ENCODE measurements at places on chromosomes 12 and 14.

DNA sequence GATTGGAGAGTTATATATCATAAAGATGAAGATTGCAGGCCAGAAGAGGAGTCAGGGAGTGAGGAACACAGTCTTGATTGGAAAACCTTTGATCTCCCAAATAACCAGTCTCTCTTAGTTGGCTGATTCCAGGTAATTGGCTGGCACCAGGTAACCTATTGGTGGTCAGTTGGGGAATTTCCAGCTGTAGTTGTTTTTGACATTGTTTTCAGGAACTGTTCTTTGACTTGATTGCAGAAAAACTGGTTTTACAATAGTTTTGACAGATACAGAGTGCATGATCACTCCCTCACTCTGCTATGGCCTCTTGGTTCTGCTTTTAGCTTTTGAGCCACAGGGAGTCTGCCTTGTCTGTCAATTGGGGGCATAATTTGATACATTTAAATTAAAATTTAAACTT is 71.6 kb downstream of the ZNF641 start:
- DNase-seq: no peak

- DNase-seq: no peak
These were observed 20.9 kb downstream of the AKAP6 start for GRCh38 chr14:32350020-32350419.

- no peak for DNase-seq
These were observed 22.1 kb downstream of the PSMC1 start for GRCh38 chr14:90278199-90279175.

DNA sequence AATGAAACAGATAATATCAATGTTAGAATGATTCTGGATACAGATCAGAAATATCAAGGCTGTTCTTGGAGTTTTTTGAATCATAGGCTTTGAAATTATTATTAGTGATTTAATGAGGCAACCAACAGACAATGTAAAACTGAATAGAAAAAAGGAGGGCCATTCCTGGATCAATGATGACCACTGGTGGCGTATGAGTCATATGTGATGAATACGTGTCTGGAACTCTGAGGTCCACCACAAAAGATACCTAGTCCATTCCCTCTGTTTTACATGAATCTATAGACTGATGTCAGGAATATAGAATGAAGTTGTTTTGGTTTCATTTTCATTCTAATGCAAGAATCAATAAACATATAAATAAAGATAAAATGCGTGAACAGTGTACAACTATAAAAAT is 78.3 kb upstream of the RTL1 start:
- no peak for DNase-seq

GRCh38 chr12:46553266-46553665 is 180.7 kb upstream of the SLC38A2 start:
- DNase-seq: no peak

DNA sequence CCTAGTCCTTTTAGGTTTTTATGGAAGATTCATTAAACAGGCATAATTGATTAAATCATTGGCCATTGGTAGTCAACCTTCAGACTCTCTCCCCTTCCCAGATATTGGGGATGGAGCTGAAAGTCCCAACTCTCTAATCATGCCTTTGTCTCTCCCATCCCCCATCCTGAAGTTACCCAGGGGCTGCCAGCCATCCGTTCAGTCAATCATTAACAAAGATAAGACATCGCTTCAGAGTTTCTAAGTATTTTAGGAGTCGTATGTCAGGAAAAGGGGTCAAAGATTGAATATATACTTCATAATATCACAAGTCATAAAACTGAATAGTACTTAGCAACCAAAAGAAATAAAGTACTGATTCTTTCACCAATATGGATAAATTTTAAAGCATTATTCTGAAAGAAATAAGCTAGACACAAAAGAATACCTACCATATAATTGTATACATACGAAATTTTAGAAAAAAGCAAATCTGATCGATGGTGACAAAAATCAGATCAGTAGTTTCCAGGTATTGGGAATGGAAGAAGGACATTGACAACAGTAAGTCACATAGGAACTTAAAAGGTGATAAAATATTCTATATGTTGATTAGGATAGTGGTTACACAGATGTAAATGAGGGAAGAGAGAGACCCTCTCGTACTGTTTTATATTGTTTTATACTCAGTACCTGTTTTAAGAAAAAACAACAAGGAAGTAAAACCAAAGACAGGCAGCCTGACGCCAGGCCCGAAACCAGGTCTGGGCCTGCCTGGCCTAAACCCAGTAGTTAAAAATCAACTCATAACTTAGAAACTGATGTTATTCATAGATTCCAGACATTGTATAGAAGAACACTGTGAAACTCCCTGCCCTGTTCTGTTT is 414.4 kb downstream of the DAD1 start:
- no peak for DNase-seq

DNA sequence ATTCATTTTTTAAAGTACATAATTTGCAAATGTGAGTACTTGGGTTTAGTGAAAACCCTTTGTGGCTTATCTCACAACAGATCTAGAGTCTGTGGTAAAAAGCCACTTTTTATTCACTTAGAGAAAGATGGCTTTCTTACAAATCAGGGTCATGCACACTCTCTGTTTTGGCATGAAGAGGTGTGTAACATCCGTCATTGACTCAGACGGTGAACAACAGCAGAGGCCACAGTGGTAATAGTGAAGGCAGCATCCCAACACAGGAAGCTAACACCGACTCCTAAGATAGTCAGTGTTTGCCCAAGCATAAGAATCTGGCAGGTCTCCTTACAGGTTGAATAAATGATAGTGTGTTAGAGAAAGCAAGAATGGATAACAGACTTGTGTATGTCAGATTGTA is 593.0 kb downstream of the SOX5 start:
- DNase-seq: no peak

DNA sequence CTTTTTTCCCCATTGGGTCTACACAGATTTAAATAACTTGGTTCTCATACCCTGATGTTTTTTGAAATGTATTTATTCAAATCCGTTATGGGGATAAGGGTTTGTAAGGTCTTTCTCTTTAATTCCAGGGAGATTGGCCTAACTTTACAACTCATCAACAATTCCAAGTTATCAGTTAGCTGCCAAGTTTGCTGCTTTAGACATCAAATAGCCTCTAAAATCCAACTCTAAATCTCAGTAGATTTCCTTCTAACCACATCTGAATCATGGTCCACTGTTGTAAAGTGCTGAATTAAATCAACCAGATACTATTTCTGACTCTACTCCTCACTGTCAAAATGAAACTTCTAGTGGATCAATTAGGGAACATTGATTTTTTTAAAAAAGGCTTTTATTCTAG is 364.1 kb upstream of the E2F7 start:
- no peak for DNase-seq

DNA sequence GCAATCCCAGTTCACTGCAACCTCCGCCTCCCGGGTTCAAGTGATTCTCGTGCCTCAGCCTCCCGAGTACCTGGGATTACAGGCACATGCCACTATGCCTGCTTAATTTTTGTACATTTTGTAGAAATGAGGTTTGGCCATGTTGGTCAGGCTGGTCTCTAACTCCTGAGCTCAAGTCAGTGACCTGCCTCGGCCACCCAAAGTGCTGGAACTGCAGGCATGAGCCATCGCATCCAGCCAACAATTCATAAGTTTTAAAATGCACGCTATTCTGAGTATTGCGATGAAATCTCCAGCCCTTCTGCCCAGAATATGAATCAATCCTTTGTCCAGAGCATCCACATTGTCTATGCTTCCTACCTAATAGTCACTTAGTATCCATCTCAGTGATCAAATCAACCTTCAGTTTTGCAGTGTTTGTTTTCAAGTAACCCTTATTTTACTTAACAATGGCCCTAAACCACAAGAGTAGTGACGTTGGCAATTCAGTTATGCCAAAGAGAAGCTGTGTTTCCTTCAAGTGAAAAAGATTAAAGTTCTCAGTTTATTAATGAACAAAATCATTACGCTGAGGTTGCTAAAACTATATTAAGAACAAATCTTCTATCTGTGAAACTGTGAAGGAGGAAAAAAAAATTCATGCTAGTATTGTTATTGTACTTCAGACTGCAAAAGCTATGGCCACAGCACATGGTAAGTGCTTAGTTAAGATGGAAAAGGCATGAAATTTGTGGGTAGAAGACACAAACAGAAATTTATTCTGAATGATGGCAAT is 11.0 kb downstream of the GCH1 start:
- DNase-seq: no peak

- DNase-seq: no peak
These were observed 65.5 kb upstream of the BEGAIN start for GRCh38 chr14:100652744-100653143.

GRCh38 chr14:23436327-23437132 is 1.1 kb upstream of the MYH7 start:
- no peak for DNase-seq

DNA sequence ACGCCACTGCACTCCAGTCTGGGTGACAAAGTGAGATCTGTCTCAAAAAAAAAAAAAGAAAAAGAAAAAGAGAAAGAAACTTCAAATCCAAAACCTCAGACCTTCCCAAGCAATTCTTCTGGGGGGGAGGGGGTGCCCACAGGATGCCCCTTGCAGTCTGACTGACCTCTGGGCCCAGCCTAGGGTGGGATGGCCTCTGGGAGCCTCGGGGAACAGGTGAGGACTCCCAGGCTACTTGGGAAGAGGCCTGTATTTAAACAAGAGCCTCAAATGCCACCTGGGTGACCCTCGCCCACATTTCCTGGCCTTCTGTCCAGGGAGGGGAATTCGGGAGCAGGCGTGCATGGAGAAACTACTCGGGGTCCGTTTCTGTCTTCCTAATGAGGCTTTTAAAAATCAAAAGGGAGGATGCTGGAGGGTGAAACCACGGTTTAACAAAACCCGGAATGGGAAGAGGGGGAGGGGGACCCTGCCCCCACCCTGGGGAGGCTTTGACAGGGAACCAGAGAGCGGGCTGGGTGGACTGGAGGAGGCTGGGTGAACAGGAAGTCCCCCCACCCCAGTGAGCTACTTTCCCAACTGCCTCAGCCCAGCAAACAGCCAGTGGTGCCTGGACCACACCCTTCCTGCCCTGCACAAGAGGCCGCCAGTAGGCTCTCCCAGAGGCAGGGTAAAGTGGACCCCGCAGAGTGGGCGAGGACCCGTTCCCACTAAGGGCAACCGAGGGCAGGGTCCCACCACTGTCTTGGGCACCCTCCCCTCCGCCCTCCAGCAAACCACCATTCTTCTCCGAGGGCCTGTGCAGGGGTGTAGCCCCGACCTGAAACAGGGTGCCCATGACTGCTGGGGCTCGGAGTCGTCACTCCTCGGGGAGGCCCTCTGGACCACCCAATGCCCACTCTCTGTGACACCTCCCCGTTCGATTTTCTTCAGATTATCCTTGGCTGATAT is 1.5 kb upstream of the FBRSL1 start:
- peak; percentile 58 for DNase-seq

DNA sequence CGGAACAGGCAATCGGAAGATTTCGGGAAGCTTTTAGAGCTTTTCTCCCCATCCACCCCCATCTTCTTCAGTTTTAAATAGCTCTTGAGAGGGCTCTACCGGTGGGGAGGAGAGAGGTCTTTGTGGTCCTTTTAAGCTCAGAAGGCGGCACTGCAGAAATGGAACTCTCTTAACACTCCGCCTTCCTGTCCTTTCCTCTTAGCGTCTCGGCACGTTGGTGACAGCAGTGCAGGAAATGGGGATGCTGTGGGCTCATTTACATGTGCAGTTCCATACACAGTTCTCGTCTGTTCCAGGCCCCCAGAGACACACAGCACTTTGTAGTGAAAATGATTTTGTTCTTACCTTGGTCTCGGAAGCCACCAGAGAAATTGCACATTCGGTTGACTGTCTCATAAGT is 50.4 kb upstream of the RIN3 start:
- DNase-seq: peak; percentile 10

GRCh38 chr14:68628605-68629310 is 164.1 kb downstream of the ZFP36L1 start:
- DNase-seq: peak; percentile 47

DNA sequence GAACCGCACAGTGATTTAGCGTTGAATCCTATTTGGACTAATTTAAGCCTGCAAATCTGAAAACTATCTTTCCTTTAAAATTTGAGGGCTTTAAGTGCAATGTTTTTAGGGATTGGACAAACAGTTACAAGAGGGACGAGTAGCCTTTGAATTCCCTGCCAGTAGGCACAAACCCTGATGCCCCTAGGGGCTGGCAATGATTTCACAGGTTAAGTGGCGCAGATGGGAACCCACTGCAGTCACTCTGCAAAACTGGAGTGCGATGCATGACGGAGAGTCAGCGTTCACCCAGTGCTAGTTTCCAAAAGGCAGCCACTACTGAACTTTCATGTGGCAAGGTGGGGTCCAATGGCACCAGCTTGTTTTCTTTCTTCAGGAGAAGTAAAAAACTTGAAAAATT is 99.4 kb upstream of the FRMD6 start:
- no peak for DNase-seq

- DNase-seq: no peak
These were observed 22.5 kb downstream of the PKP2 start for GRCh38 chr12:32874078-32874477.

- no peak for DNase-seq
These were observed 460.9 kb downstream of the ZFP36L1 start for GRCh38 chr14:68331991-68332390.

DNA sequence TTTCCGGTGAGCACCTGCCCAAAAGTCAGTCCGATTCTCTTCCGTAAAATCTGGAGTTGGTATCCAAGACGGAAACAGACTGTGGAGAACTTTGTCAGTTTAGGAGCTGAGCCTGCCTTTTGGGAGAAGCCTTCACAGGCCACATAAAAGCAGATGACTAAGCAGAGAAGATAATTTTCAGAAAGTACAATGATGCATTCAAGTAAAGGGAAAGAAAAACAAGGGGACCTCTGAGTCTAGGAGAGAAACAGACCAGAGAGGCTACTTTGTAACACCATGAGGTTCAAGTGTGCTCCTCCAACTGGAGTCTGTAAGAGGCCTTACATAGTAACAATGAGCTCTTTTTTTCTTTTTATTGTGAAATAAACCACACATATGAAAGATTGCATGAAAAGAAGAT is 21.1 kb downstream of the TMED8 start:
- no peak for DNase-seq

DNA sequence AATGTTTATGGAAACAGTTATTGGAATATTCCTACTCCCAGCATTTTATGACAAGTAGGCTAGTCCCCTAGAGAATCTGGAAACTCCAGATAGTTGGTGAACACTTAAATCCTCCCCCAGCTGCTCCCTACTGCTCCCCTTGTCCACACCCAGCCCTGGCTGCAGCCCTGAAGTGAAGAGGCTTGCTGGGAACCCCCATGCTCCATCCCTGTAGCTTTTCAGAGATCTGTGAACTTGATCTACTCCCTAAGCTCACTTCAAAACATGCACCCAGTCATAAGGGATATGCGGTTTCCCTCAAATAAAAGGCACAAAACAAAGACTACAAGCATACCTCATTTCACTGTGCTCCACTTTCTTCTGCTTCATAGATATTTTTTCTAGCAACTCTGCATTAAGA is 33.2 kb downstream of the EGLN3 start:
- no peak for DNase-seq

- DNase-seq: no peak
These were observed 140.3 kb downstream of the SLC6A15 start for GRCh38 chr12:84772281-84772680.

DNA sequence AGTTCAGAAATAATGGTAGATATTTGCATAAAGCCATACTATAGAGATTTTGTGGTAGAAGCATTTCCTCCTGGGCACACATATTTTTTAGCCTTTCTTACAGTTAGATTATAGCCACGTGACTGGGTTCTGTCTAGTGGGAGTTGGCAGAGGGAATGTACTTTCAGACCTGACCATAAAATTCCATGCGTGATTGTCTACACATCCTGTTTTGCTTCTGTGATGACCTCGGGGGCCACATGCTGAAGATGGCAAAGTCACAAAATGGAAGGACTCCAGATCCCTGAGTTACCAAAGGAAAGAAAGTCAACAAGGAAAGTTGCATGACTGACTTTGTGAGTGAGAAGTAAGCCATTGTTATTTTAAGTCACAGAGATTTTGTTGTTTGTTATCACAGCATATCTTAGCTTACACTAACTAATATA is 14.6 kb upstream of the MIA2 start:
- DNase-seq: no peak
